Effector CD8-positive, alpha-beta T cell (primary cell): ENCODE measurements at places on chromosomes 13 and 19.

DNA sequence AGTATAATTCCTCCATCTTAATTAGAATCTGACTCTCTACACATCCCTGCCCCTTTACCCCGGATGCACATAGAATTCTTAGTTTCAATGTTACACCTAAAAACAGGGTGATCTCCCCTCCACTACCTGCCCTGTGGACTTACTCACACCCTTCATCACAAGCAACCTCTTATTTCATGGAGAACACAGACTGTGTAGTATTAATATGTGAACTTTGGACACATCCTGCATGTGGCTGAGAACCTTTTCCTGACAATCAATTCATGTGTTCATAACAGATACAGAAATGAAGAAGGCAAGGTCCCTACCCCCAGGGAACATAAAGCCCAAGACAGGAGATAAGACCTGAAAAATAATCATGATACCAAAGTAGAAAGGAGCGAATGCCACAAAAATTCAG lies 11.8 kb downstream of the CEACAM6 start:
- no peak for DNase-seq

DNA sequence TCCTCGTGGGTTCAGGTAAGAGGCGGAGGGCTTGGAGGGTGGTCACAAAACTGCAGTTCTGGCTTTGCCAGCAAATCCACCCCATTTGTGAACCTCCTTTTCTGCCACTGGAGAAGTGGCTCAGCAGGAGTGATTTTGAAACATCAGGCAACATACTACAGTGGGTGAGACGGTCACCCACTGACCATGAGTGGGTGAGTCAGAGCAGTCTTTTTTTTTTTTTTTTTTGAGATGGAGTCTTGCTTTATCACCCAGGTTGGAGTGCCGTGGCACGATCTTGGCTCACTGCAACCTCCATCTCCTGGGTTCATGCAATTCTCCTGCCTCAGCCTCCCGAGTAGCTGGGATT lies 3.0 kb downstream of the TOMM40 start:
- no peak for DNase-seq

- no peak for DNase-seq
These were observed 341.2 kb upstream of the DACH1 start for GRCh38 chr13:72208112-72208645.

GRCh38 chr13:99422586-99423220 lies 78.6 kb upstream of the TM9SF2 start:
- no peak for DNase-seq

DNA sequence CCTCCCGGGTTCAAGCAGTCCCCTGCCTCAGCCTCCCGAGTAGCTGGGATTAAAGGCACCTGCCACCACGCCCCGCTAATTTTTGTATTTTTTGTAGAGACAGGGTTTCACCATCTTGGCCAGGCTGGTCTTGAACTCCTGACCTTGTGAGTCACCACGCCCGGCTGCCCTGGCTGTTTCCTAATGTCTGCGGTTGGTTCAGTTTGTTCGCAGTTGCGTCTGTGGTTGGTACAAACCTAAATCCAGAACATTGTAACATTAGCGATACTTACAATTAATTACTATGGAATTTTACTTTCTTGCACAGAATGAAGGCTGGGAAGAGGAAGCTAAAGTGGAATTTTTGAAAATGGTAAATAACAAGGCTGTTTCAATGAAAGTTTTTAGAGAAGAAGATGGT lies 38.1 kb downstream of the RNF17 start:
- DNase-seq = no peak

- DNase-seq = peak; percentile 6
These were observed 73.4 kb upstream of the UBL3 start for GRCh38 chr13:29923554-29924481.

- DNase-seq = peak; percentile 89
These were observed 1.4 kb upstream of the BCL3 start for GRCh38 chr19:44746946-44747738.

DNA sequence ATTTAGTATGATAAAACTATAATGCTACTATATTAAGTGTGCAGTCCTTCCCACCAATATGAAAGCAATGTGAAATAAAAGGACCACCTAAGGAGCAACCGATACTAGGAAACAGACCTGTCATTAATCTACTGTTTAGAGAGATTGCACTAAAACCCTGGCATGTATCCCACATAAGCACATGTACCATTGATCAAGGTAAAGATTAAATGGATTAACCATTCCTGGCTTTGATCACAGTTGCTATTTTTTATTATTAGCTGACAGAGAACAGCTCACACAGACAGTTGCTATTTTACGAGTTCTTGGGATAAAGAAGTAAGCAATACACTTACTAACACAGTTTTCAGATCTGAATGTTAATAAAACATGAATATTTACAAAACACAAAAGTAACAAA lies 57.7 kb upstream of the ZDHHC20 start:
- DNase-seq = no peak

- DNase-seq = no peak
These were observed 5.6 kb downstream of the ZAR1L start for GRCh38 chr13:32309312-32310133.

DNA sequence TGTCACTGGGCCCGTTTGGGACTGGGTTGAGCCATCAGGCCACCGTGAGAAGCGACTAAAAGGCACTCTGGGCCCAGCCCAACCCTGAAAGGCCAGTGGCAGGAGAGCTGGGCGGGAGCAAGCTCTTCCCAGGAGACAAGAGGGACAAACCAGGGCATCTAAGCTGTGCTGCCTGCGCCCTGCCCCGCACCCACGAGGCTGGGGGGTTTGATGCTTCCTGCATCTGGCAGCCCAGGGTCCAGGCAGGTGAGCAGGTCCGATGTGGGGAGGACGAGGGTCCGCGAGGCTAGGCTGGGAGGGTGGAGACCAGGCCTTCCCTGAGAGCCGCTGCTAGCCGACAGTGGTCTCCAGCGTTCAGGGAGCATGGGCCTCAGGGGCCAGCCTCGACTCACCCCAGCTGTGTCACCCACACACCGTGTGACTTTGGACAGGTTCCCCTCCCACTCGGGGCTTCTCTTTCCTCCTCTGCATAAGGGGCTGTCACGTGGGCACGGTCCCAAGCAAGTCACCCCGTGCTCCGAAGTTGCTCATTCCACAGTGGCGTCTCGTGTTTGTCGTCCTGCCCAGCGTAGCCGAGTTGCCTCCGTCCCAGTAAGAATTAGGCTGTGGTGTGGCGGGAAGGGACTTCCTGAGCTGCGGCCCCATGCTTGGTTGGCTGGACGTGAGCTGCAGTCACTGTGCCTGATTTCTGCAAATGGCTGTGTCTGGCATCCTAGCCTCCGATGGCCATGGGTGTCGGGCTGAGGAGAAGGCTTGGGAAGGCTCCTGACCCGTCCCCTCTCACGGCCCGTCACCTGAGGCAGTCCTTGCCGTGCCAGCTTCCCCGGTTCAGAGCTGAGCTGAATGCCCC lies 15.8 kb downstream of the PLIN4 start:
- no peak for DNase-seq

- DNase-seq = no peak
These were observed 23.5 kb downstream of the COL4A2 start for GRCh38 chr13:110330491-110331011.

GRCh38 chr19:32387701-32388392 lies 17.7 kb upstream of the DPY19L3 start:
- no peak for DNase-seq

GRCh38 chr19:4217429-4218264 lies 11.7 kb upstream of the EBI3 start:
- no peak for DNase-seq

DNA sequence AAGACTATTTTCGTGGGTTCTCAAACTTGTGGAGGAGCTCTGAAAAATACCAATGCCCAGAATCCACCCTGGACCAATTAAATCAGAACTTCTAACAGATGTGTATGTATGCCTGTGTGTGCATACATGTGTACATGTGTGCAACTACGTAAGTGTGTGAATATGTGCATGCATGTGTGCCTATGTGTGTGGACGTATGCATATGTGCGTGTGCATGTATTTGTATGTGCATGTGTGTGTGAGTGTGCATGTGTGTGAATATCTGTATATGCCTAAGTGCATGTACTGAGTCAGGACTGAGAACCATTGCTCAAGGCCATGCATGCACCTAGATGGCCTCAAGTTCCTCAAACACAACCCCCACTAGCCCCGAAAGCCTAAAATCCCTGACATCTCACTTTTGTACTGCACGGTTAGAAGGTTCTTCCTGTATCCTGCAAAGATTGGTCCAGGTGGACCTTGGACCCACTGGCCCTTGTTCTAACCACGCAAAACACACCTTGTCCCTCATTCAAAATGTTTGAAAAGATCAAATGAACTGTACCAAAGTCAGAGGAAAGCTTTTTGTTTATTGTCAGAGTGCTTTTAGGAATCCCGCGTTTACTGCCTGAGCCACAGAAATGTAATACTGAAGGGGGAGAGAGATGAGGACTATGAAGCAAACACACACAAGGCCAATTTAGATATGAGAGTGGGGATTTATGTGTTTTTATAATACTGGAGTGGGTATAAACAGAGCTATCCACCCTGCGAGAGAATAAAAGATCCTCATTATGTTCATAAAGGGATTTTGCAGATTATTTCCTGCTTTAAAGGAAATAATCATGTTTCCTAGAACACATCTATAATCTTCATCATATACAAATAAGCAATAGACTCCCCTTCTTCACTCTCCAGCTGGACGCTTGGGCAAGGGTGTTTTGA lies 39.1 kb downstream of the LATS2 start:
- no peak for DNase-seq

- DNase-seq = no peak
These were observed 22.3 kb downstream of the SLC7A1 start for GRCh38 chr13:29573190-29573589.

- DNase-seq = no peak
These were observed 58.0 kb downstream of the ABCC4 start for GRCh38 chr13:95243207-95243606.

DNA sequence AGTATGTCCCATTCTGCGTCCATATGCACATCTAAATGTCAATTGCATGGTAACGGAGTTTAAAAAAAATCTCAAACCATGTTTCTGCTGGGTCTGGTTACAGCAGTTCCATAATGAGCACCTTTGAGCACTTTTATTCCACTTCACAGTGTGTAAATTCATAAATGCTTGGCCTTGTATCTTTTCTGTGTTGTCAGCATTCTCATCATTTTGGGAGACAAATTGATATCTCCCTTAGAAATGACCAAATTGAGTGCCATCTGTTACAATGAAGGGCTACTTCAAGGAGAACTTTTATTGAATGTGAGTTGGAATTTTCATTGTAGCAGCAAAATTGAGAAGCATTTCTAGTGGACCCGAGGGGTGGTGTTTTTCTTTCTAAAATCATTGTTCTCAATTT lies 432.9 kb upstream of the PCDH9 start:
- no peak for DNase-seq

GRCh38 chr19:28168557-28168956 lies 1044.4 kb downstream of the UQCRFS1 start:
- no peak for DNase-seq

DNA sequence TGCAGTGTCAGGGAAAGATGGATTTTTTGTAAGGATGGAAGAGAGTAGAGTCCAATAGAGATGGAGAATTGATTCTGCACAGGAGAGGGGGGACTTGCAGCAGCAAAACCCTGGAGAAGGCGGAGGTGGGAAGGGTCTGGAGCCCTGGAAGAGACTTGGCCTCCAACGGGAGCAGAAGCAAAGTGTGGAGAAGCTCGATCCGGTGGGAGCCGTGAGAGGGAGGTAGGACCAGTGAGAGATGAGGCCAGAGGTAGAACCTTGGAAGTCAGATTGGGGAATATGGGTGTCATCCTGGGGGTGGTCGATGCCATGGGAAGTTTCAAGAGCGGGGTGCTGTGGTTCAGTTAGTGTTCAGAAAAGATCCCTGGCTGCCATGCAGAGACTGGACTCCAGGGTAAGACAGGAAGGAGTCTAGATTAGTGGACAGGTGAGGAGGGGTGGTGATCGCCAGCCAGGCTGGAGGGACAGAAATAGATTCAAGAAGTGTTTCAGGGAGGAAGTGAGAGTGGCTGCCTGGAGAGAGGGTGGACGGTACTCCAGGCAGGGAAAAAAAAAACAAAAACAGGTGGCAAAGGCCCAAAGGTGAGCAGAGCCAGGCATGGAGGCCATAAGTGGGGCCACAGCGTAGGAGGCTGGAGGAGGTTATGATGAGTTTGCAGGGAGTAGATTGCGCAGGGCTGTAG lies 2.6 kb downstream of the PPP5C start:
- no peak for DNase-seq

- DNase-seq = no peak
These were observed 2.7 kb downstream of the ARGLU1 start for GRCh38 chr13:106565127-106565775.

DNA sequence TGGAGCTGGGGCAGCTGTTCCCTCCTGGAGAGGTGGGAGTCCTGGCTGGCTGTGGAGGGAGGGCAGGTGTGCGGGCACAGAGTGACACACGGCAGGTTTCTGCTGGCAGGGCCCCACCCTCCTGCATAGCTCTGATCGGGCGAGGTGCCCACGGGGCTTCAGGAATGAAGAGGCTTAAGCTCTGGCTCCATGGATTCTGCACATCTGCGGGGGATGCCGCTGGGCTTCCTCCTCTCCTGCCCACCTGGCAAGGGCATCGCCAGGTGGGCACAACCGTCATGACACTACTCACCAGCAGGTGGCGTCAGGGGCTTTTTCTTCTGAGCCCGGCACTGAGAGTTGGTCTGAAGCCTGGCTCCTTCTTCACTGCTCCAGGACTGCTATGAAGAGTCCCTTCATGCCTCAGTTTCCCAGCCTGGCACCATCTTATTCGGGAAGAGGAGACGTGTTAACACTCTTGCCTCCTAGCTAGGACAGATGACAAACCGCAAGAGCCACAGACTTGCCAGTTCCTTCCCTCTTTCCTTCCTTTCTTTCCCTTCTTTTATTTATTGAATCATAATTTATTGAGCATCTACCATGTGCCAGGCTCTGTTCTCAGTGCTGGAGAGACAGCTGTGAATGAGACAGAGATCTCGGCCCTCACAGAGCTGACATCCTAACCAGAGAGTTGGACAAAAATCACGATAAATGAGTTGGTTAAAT lies 15.2 kb upstream of the PAK4 start:
- DNase-seq = peak; percentile 68

GRCh38 chr13:71149498-71150363 lies 717.3 kb downstream of the DACH1 start:
- no peak for DNase-seq

DNA sequence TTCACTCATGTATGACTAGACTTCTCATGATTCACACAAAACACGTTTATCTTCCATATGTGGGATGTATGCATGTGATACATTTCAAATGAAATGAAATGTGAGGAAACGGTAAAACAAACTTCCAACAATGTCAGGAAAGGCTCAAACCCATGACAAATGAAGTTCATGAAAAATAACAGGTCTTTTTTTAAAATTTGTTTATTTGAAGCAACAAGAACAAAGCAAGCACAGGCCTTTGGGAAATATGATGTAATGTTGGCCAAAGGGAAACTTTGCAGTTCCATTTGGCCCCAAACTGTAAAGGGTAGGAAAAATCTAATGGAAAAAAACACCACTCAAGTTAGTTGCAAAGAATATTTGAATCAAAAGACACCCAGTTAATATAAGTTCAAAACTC lies 463.8 kb upstream of the ARGLU1 start:
- DNase-seq = no peak

DNA sequence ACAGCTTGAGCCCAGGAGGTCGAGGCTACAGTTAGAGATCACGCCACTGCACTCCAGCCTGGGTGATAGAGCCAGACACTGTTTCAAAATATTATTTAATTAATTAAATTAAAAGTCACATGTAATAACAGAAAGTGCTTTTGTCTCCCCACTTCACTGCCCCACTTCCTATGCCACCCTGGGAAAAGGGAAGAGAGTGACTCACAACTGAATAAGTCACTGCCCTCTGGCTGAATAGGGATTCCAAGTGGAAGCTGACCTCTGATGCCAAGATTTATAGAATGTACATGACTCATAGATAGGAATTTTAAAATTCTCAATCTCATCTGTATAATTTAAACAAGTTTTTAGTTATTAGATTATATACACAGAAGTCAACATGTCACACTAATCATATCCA lies 22.2 kb upstream of the ERVV-1 start:
- DNase-seq = no peak
